ENCODE measurements at places on chromosomes 12 and 14.

DNA sequence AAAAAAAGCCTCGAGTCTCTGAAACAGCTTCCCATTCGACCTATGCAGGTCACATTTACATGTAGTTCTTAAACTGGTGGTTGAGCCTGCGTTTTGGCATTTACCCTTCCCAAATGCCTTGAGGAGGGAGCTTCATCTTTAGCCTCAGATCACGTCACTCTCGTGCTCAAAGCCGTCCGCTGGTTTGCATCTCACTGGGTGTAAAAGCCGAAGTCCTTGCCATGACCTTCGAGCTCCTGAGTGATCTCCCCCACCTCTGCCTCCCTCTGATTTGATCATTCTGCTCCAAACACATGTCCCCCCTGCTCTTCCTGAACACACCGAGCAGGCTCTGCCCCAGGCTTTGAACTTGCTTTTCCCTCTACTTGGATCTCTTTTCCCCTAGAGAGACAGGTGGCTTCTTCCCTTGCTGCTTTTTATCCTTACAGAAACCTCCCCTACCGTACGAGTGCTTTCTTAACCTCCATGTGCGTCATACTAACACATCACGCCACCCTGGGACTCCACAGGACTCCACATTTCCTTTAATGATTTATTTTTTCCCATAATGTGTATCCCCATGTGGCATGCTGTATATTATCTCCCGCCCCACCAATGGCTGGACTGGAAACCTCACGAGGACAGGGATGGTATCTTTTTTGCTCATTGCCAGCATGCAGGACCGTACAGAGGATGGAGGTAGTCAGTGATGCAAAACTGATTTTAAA is 610.7 kb downstream of the VRK1 start:
- no peak for DNase-seq

DNA sequence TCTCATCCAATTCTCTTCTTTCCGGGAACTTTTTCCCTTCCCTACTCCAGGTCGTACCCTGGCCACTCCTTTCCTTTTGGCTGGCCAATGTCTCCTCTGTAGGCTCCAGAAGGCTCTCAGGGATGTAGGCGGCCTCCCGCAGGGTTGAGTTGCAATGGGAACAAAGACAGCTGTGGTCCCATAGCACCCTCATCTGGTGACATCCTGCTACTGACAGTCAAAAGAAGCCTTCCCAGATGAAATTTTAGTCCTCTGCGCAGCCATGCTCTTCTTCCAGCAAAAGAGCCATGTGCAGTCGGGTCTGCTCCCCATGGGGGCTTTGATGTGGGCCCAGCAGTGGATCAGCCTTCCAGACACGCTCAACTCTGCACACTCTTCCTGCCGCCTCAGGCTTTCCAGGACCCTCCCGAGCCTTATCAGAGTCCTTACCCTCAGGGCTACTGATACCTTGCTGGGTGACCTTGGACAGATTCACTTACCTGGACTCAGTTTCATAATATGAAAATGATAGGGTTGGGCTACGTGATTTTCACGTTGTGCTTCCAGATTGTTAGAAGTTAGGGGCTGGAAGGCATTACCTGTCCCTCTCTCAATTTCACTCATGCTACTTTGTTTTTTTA is 5.5 kb upstream of the CELA1 start:
- peak; percentile 68 for DNase-seq

- DNase-seq = no peak
Measured at GRCh38 chr12:64918801-64919200, 94.4 kb downstream of the TBC1D30 start.

GRCh38 chr12:71954861-71955260 is 16.2 kb downstream of the TPH2 start:
- no peak for DNase-seq

- DNase-seq = no peak
Measured at GRCh38 chr14:55121628-55122439, 7.2 kb upstream of the LGALS3 start.

DNA sequence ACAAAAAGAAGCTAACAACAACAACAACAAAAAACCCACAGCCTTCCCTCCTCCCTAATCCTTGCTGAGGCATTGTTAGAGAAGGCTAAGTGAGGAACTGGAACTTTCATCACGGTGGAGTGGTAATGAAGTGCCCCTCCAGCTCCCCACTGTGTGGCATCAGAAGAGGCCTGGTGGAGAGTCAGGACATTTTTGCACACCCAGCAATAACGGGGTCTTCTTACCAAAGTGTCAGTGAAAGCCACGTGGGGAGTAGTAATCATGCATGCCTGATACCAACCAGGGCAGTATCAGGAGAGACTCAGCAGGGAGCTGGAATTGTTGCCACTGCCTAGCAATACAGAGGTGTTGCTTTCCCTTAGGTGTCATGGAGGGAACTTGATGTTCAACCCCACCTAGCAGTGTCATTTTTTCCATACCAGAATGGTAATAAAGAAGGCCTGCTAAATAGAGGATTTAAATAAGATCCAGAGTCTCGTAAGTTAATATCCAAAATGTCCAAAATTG is 299.7 kb upstream of the RGS6 start:
- DNase-seq = no peak

GRCh38 chr14:69055999-69056788 is 77.1 kb upstream of the ACTN1 start:
- peak; percentile 80 for DNase-seq

- no peak for DNase-seq
Measured at GRCh38 chr14:23326491-23327332, 5.5 kb downstream of the PABPN1 start.

GRCh38 chr12:103279444-103279843 is 216.3 kb downstream of the C12orf42 start:
- DNase-seq = no peak

DNA sequence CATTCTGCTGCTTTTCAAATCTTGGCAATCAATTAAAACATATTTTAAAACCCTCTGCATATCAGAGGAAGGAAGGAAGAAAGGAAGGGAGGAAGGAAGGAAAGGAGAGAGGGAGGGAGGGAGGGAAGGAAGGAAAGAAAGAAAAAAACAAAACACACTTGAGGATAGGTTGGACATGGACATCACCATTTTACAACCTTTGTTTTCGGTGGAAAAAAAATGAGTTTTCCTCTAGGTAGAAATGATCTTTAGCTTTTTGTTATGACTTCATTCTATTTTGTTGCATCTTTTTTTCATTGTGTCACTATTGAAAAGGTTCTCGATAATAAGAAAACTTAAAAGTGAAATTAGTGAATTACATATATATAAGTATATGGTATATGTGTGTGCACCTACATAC is 522.9 kb downstream of the NOVA1 start:
- DNase-seq = no peak

DNA sequence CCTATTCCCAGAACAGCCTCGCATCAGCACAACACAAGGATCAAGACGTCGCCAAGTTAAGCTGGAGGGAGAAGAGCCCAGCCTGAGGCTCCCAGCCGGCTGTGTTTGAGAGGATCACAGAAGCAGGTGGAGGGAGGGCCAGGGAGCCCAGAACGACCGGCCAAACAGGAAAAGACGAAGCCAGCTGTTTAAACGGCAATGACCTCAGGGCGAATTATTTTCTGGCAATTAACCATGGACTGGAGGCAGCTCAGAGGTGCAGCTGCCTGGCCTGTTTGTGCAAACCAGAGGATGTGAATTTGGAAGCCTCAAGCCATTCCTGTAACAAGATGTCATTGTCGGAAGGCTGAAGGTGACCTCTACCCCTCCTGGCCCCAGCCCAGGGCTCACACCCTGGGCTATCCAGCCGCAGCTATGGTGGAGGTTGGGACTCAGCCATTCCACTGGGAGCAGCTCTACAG is 175.8 kb upstream of the PRMT8 start:
- peak; percentile 28 for DNase-seq

- peak; percentile 52 for DNase-seq
Measured at GRCh38 chr12:12684375-12685106, 11.4 kb downstream of the GPR19 start.

- no peak for DNase-seq
Measured at GRCh38 chr12:121975021-121975420, 46.7 kb upstream of the BCL7A start.

DNA sequence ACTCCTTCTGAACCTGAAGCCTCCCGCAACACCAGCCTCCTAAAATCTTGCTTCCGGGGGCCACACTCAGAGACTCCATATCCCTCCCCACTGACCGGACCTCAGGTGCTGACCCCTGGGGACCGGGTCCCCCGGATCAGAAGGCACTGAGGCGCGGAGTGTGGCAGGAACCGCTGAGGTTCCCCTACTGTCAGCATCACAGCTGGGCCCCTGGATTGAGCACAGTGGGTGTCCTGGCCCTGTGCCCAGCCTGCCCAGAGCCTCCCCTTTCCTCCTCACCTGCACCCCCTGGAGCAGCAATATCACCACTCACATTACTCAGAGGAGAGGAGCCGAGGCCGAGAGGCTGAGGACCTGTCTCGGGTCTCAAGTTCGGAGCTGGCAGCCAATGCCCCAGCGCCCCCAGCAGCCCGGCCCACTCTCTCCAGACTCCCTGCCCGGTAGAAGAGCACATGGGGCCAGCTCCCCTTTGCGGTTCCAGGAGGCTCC is 101.2 kb upstream of the EIF5 start:
- no peak for DNase-seq

- no peak for DNase-seq
Measured at GRCh38 chr12:8028267-8028666, 4.2 kb upstream of the FOXJ2 start.

- no peak for DNase-seq
Measured at GRCh38 chr12:80847575-80847974, 90.2 kb downstream of the LIN7A start.

DNA sequence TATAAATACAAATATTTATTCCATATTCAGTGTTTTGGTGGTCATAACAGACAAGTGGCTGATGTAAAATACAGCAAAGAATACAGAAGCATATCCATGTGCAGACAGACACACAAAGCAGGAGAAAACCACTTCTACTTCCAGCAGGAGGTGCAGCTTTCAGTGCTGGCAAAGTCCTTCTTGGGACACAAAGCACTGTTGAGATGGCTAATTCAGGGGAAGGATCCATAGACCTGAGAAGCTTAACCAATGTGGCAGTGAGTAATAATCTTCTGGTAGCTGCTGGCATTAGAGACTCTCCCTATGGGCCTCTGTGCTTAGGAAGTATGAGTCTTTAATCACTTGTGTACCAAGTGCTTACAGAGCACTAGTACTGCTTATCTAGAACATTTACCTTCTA is 26.8 kb downstream of the AMN1 start:
- DNase-seq = peak; percentile 2

GRCh38 chr14:99624971-99625370 is 20.0 kb upstream of the HHIPL1 start:
- DNase-seq = no peak

Measured in fibroblast of upper back skin (primary cell).